Smooth muscle cell of the umbilical artery (primary cell): ENCODE measurements at places on chromosomes 7 and 10. TPM values are rescaled to one million over a fixed set of nuclear protein-coding genes. Genes with fewer than 3 reads are reported as not detected.

The DLX5 gene
- 0.30 TPM in 1 of 2 replicates, not detected in the other for total RNA-seq

The TMEM270 gene
- not detected in 2 replicates for total RNA-seq

The C10orf105 gene
- total RNA-seq, result not detected in 2 replicates

The MSANTD7 gene
- total RNA-seq, result 16.9 and 17.8 TPM in 2 replicates

The HABP2 gene
- not detected in 2 replicates for total RNA-seq

The MOGAT3 gene
- not detected in 2 replicates for total RNA-seq

The CDK14 gene
- 40.6 and 48.7 TPM in 2 replicates for total RNA-seq

The SPDYE5 gene
- total RNA-seq, result not detected in 2 replicates

The AQP1 gene
- 19.5 and 27.0 TPM in 2 replicates for total RNA-seq

The SVOPL gene
- under 0.01 TPM in 2 replicates for total RNA-seq

The SRGN gene
- 9.8 and 13.1 TPM in 2 replicates for total RNA-seq

The OR2A5 gene
- total RNA-seq, result not detected in 2 replicates

The SHH gene
- total RNA-seq, result not detected in 2 replicates

The PCDH15 gene
- total RNA-seq, result under 0.01 and 0.05 TPM in 2 replicates

The RBP4 gene
- total RNA-seq, result 0.09 and 0.30 TPM in 2 replicates

The FOXI2 gene
- total RNA-seq, result not detected in 2 replicates

The ZNF736 gene
- total RNA-seq, result 10.4 and 10.5 TPM in 2 replicates

The POLR2J2 gene
- 2.3 and 2.7 TPM in 2 replicates for total RNA-seq
